Common myeloid progenitor, CD34-positive (primary cell): ENCODE measurements at places on chromosomes 7 and 10.

GRCh38 chr10:123007558-123008354 lies 839 bp downstream of the IKZF5 start:
- peak; percentile 63 for DNase-seq

DNA sequence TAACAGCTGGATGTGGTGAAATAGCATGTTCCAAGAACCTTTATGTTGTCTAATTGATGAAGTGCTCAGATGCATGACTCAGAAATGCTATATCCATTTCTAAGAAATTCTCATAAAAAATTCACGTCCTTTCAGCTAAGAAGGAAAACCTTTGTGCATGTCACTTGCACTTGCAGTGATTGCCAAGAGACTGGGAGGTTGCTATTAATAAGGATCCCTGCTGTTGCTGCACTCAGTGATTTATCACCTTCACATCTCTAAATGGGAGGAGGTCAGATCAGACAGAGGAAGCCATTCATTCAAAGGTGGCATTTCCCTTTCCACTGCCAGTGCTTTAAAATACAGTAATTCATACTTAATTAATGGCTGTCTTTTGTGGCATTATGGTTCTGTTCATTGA lies 89.5 kb downstream of the THSD7A start:
- no peak for DNase-seq

DNA sequence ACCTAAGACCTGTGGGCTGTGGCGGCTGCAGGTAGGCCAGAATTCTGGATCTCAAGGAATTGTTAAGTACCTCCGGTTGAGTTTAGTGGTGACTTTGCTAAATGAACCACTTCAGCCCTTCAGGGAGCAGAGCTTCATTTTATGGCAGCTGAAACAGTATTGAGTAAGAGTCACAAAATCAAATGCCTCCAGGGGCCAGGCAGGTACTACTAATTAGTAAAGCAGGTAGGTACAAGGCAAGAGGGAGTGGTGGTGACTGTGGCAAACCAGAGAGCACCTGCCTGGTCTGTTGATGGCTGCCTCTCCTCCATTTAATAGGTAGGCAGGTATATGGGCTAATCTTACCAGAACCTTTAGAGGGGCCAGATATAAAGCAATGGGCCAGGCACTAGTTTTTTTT lies 118.8 kb downstream of the EMX2 start:
- no peak for DNase-seq

GRCh38 chr7:11194492-11194891 lies 220.8 kb downstream of the PHF14 start:
- no peak for DNase-seq

DNA sequence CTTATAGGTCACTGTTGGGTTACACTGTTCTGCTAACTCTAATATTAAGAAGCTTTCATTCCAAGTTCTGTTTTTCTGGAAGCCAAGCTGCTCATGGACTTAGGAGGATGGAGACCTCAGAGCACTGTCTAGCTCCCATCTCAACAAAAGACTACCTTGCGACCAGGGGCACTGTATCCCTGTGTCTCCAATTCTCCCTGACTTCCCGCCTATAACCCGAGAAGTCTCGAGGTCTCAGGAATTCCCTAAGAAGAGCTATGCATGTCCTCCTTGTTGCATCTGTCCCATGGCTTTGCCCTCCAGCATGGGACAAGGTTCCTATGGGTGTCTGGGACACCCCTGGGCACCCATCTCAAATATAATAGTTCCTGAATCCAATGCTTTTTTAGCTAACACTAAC lies 31.2 kb downstream of the BTBD16 start:
- no peak for DNase-seq

- DNase-seq, result no peak
These were observed 332.4 kb downstream of the FRMD4A start for GRCh38 chr10:13998163-13998835.

GRCh38 chr10:30996481-30997005 lies 35.1 kb downstream of the ZNF438 start:
- DNase-seq, result no peak

DNA sequence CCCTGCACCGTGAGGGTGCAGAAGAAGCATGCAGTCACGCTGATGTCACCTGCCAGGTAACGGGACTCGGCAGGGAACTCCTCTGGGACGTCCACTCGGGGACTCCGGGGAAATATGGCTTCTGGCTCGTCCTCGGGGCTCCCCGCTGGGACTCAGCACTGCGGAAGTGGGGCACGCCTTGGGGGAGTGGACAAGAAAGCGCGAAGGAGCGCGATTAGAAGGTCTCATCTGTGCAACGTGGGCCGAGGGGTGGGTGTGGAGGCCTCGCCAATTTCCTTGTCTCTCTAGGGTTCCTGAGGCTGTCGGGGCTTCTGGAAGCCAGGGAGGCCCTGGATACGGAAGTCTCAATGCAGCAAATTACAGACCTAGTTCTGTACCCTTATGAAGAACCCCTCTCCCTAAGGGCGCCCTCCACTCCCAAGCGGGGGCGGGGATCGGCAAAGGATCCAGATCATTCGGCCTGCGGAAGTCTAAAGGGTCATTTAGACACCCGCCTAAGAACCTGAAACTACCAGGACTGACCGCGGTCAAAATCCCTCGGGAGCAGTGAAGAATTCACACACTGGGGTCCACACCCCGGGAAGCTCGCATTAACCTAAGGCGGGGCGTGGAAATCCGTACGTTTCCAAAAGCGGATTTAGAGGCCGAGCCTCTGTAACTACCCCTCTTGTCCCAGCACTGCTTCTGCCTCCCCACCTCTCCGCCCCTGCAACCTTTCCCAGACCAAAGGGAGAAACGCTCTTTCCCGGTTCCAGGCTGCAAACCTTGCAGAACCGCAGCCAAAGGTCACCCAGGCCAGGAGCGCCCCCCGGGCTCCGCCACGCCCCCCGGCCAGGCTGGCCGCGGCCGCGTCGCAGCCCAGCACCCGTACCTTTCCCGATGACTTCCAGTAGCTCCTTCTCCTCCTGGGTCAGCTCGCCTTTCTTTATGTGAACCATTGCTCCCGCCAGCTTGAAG lies 640 bp downstream of the ANKMY2 start:
- peak; percentile 82 for DNase-seq

DNA sequence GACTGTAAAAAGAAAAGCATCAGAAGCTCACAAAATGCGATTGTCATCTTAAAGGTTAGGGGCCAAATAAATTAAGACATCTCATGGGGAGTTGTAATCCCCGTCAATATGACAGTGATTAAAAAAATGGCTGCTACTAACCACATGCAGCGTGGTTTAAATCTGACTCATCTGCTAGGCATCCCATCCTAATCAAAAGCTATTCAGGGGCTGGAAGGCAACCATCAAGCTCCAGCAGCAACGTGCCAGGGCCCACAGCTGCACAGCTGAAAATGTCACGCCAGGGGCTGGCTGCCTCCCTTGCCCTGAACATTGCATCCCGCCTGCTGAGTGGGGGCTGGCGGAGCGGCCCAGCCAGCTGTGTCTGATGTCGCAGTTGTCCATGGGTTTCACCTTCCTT lies 66.3 kb upstream of the FRMD4A start:
- DNase-seq, result no peak

- peak; percentile 88 for DNase-seq
These were observed 16.5 kb downstream of the AP5Z1 start for GRCh38 chr7:4791738-4792536.
